NCI-H1694 treated with DMSO at 0.1 percent for 48 hours (cell line): ENCODE measurements at places on chromosomes 3 and 15.

- DNase-seq, result no peak
Observed at GRCh38 chr15:67794832-67795574, 30.3 kb upstream of the SKOR1 start.

DNA sequence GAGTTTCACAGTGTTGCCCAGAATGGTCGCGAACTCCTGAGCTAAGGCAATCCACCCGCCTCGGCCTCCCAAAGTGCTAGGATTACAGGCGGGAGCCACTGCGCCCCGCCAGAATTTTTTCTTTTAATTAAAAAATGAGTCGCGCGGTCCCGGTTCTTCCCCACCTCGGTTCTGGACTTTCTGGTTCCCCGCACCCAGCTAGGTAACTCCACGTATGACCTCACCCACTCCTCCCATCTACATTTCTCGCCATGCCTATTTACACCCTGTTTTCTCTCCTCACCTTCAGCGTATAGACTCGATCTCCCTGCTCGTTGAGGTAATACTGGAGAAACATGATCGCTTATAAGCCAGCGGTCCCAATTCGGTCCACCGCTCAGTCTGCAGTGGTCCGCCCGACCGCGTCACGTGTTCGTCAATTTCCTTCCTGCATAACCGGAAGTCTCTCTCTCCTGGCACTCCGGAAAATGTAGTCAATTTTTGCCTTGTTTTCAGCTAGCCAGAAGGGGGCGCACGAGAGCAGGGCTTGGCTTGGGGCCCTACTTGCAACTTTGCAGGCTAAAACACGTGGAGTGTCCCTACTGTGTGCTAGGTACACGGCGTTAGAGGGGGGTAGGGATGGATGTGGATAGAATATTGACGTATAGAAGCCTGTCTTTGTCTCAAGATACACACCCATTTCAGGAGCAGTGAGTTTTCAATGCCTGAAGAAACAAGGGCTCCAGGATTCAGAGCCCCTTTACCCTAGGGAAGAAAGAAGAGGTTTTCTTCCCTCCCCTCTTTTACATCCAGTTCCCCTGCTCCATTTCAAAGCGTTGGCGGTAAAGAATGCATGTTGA is at the start of the genes NOP10 and NUTM1:
Gene NOP10 (minus strand): TSS at position 400 of the 839 bp plus-strand sequence. CDS start 63 bp downstream, at position 337.
Gene NUTM1 (plus strand): TSS at position 579 of the 839 bp plus-strand sequence. CDS start 382 bp downstream, outside the sequence.
- DNase-seq, result peak; percentile 86

GRCh38 chr15:25439369-25439836 is 579 bp upstream of the UBE3A start:
- no peak for DNase-seq

DNA sequence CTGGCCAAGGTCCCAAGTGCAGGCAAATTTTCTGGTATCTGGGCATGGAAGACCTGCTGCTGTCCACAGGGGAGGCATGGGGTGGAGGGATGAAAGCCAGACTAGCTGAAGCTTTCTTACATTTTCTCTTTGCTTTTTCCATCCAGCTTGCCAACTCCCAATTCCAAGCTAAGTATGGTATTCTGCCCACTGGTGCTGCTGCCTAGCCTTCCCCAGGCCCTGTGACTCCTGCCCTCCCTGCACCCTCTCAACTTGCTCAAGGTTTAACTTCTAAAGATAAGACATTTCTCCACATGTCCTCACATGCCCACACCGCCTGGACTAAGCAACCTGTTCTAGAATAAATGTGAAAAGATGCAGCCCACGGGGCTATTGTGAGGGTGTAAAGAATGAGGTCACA is 59.5 kb upstream of the HACD2 start:
- no peak for DNase-seq

DNA sequence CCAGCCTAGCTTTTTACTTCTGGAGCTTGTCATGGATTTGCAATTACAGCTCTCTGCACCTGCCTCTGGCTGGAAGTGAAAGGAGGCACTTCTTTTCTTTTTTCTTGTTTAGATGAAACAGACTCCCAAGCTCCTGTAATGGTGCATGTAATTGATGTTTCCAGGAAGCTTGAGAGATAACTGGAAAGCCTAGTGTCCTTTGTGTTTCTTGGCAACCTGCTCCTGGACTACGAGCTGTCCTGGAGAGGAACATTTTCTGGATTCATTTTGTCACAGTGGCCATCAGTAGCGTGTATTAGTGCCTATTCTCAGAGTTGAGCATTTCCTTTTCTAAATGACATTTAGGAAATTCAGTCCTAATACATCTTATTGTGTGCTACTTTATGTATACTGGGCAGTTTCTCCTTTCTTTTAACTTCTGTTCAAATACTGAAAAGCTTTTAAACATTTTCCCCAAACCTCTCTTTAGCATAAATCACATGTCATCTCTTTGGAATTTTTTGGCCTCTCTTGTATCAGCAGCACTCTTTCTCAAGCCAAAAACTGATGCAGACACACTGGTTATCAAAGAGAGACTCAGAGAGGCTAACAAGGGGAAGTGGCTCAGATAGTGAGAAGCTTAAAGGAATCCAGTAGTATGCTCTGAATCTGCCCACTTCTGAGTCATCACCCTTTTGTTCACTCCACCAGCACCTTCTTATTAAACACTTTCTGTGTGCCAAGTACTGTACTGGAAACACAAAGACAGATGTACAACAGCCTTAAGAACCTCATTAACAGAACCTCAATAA is 62.6 kb upstream of the SLC2A2 start:
- no peak for DNase-seq

DNA sequence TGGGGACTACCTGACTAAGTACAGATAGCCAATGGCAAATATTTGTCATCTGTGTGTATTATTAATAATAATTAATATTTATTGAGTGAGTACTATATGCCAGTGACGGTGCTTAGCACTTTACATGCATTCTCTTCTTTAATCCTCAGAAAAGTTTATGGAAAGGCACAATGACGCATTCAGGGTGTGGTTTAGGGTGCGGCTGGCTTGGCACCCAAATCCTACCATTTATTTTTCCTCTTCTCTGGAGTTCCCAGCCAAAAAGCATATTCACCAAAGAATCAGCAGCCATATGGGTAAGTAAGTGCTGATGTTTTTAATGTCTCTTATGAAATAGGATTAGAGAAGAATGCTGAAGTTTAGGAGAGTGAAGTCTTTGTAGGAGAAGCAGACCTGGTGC is 140.4 kb upstream of the TP63 start:
- DNase-seq, result no peak

DNA sequence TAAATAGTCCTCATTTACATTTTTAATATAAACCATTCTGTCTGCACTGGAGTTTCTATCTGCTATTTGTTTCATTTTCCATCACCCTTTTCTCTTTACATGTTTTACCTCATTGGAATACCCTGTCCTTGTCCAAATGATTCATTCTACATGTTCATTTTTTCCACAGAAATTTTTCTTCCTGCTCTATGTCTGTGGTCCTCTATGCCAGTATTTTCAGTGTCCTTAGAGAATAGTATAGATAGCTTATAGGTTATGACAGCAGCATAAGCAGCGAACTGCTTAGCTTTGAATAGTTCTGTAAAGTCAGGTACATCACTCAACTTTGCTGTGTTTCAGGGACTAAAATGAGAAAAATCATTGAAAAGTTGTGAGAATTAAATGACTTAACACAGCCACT is 742.3 kb upstream of the CBLB start:
- no peak for DNase-seq

GRCh38 chr3:18751514-18751913 is 326.4 kb upstream of the SATB1 start:
- no peak for DNase-seq

DNA sequence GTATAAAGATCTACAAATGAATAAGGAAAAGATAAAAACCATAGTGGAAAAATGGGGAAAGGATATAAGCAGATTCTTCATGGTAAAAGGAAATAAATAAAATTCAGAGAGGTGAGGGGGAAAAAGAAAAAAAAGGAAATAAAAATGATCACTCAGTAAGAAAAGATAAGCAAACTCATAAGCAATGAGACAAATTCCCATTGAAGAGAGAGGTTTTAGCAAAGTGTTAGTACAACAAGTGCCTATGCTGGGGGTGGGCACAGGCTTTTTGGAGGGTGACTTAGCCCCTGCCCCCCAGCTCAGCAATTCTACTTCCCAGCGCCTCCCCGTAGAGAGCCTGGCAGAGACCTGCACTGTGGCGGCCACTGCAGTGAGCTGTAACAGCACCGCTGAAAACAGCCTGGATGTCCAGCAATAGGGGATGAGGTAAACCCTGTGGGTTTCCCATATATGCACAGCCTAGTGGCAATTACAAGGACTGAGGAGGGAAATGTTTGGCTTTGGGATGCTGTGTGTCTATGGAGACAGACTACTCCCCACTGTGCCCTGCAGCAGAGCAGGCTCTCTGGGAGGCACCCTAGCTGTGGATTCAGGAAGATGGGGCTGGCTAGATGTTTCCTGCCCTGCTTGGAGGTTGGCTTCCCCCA is 23.7 kb upstream of the SFMBT1 start:
- DNase-seq, result no peak

- DNase-seq, result no peak
Observed at GRCh38 chr3:38988955-38989354, 62.8 kb downstream of the SCN11A start.

- no peak for DNase-seq
Observed at GRCh38 chr15:63334821-63335220, 46.8 kb downstream of the CA12 start.

- DNase-seq, result peak; percentile 83
Observed at GRCh38 chr3:37974121-37975083, 16.2 kb upstream of the VILL start.

DNA sequence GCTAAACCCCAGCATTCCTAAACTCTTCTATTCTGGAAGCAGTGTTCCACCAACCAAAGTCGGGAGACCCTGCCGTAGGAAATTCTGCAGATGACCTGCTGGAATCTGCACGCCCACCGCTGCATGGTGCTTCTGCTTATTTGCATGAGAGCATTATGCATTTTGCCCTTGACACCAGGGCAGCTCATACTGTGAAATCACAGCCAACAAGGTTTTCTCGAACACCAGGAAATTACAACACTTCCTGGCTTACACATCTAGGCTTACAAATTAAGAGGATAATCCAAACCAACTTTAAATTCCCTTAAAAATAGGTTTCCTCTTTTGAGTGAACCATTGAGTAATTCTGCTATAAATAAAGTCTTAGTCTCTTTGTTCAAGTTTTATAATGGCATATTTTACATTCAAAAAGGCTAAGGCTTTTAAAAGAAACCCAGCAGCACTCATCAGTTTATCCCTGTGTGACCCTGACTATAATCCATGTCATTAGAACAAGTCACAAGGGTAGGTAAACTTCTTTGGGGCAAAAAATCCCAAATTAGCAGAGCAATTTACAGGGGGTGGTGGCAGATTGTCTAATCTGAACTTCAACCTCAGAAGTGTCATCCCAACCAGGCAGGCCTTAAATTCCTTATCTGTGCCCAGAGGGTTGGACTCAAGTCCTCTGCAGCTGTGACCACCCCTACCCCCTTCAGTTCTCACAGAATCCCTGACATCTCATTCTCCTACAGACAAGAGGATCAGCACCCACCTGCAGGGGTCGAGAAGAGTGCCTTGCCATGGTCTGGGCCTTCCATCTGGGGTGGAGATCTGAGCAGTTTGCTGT is 33.5 kb upstream of the RBP1 start:
- no peak for DNase-seq

DNA sequence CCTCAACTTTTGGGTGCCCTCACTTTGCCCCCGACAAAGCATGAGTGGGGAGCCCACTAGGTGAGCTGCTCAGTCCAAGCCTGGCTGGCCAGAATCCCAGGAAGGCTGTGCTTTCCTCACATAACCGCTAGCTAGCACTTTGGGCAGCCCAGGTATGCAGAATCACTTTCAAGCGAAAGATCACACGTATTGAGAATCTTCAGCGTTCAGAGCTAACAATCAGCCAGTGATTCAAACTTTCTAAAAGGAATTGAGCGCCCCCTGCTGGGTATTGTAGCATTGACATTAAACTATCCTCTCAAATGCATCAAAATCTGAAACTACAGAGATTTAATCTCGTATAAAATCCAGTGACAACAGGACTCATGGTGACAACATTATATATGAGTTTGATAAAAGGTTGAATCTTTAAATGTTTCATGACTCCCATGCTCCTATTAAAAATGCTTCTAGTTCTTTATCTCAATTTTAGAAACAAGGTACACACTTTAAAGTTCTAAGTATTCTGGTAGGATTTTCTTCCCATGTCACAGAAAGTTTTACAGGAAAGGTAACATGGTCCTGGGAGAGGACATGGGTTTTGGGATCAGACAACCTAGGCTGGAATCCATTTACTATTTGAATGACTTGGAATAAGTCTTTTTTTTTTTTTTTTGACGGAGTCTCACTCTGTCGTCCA is 11.8 kb downstream of the ANAPC13 start:
- peak; percentile 76 for DNase-seq

DNA sequence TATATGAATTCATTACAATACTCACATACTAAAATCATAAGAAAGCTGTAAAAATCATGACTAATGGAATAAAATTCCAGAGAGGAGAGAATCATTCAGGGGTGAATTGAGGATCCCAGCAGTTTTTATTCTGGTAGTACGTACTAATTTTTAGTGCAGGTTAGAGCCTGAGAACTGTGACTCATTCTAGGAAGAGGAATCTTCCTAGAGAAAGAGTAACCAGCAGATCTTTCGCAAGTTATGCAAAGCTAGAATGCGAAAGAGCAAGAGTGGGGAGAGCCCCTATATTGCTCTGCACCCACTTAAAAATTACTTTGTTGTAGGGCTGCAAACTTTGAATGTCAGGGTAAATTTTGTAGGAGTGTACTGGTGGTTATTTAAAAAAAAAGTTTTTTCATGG is 303.6 kb upstream of the ARPP21 start:
- DNase-seq, result no peak

DNA sequence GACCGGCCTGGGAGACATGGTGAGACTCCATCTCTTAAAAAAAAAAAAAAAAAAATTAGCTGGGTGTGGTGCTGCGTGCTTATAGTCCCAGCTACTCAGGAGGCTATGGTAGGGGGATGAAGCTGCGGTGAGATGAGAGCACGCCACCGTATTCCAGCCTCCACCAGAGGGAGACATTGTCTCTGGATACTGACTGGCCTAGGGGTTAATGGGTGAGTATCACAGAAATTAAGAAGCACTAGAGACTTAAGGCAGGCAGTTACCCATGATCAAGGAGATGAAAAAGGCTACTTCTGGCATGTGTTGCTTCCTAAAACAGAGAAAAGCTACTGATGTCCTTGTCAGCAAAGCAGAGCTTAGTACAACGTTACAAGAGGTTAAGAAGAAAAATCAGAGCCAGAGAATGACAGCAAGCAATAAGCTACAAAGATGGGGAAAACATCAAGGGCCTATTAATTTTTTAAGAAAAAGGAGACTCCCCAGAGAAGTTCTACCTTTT is 8.6 kb downstream of the TFRC start:
- DNase-seq, result peak; percentile 40

- peak; percentile 63 for DNase-seq
Observed at GRCh38 chr3:108153451-108153981, 62.7 kb upstream of the CD47 start.

DNA sequence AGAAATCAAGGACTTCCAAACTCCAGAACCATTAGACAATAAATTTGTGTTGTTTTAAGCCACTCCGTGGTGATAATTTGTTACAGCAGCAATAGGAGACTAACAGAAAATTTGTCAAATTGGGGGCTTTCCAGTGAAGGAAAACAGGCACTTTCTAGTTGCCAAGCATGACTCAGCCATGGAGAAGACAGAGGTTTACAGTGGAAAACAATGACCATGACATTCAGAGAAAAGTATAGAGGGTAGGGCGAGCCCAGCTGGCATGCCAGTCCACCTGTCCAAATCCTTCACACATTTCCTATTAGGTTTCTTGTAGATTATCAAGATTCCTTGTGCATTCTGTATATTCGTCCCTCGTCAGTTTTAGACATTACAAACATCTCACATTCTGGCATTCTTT is 24.9 kb downstream of the SLCO2A1 start:
- DNase-seq, result no peak

- DNase-seq, result no peak
Observed at GRCh38 chr15:82048811-82049210, 3.0 kb upstream of the MEX3B start.

- DNase-seq, result peak; percentile 55
Observed at GRCh38 chr15:48358229-48359152, 27.3 kb downstream of the DUT start.

GRCh38 chr15:58227706-58228543 is 89.7 kb downstream of the AQP9 start:
- DNase-seq, result peak; percentile 59
